NT2/D1 (cell line): ENCODE measurements at places on chromosomes 7 and 10.

GRCh38 chr10:17106991-17107390 is 22.6 kb downstream of the CUBN start:
- no peak for DNase-seq

- DNase-seq, result no peak
These were observed 26.1 kb downstream of the FAM53B start for GRCh38 chr10:124717911-124718741.

DNA sequence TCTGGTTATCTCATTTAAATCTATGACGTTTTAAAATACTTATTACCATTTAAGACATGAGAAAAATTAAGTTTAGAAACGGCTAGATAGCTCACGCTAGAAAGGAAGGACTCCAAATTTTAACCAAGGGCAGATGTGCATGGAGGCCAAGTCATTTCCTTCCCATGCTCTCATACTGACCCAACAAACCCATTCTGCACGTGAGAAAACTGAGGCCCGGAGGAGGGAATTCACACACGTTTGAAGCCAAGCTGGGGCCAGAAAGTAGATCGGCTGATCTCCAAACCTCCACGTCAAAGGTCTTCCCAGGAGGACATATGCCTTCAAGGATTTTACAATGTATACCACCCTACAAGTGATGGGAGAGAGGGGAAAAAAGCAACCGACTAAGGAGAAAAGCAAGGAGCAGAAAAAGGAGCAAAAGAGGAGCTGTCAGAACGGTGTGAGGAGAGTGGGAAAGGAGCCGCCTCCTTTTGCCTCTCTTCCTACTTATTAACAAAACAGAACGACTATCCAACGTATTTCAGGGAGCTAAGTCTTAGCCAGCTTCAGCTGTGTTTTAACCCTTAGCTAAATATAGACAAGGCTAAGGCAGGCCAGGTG is 645 bp upstream of the SIRT1 start:
- no peak for DNase-seq

DNA sequence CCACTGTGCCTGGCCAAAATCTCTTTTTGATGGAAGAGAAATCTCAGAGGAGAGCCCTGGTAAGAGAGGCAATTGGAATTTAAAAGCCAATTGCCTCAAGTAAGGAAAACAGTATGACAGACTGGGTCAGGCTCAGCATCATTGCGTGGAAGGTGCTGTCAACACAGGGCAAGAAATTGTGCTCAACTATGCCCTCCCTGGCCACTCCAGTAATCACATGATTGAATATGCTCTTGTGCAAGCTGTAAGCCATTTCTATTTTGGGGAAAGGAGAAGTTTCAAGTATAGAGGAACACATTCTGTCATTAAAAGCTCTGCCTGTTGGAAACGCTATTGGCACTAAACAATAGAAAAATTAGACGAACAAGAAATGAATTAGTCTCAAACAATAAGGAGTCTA is 1127.7 kb downstream of the REEP3 start:
- DNase-seq, result peak; percentile 6

- no peak for DNase-seq
These were observed 98.9 kb downstream of the MKI67 start for GRCh38 chr10:128027306-128027705.

GRCh38 chr7:39587393-39587792 is 21.2 kb downstream of the YAE1 start:
- no peak for DNase-seq

- DNase-seq, result no peak
These were observed 88.8 kb downstream of the PTN start for GRCh38 chr7:137254766-137255165.

DNA sequence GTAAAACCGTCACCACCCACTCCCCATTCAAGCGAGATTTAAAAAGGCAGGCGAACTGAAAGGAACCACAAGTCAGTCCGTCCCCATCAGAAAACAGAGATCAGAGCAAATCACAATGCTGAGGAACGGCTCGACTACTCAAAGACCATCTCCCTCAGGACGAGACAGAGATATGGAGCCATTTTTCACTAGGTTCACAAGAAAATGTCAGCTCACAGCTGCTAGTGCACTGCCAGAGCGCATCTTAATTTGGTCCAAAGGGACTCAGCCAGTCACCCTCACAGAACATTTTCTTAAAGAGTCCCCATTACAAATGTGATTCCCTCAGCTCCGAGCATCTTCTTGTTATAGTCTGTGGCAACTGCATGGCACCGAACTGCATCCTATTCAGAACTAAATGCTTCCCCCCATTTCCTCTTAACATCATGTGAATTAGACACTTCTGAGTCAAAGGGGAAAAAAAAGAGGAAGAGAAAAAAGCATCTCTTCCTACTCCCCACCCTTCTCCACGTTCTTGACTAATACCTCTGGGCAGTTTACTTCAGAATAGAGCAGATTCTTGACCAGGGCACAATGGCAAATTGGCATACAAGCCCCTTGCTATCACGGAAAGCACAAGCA is 683.9 kb downstream of the MAGI2 start:
- no peak for DNase-seq

DNA sequence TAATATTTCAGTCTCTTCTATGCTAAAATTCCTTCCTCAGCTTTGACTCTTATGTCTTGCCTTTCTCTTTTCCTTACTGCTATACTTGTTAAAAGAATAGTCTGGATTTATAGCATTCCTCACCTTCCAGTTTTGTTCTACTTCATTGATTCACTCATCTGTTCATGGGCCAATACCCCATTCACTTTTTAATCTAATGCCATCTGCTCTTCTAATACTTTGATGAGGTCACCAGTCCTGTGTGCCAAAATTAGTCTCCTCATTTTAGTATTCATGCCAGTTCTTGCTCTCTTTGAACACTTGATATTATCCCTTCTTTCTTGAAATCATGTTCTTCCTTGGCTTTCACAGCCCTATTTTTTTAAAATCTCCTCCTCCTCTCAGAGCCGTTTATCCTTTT is 19.3 kb downstream of the STK17A start:
- DNase-seq, result no peak

- DNase-seq, result no peak
These were observed 271.6 kb upstream of the SLC26A5 start for GRCh38 chr7:103717574-103717973.

- no peak for DNase-seq
These were observed 18.7 kb downstream of the ASB13 start for GRCh38 chr10:5647507-5648240.

DNA sequence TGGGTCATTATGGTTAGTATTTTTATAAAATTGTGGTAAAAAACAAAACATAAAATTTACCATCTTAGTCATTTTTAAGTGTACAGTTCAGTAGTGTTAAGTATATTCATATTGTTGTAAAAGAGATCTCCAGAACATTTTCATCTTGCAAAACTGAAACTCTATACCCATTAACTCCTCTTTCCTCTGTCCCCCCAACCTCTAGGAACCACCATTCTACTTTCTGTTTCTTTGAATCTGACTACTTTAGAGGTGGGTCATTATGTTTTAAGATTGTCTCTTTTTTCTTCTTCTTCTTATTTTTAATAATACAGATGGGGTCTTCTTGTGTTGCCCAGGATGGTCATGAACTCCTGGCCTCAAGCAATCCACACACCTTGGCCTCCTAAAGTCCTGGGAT is 84.1 kb downstream of the DOCK4 start:
- DNase-seq, result no peak

DNA sequence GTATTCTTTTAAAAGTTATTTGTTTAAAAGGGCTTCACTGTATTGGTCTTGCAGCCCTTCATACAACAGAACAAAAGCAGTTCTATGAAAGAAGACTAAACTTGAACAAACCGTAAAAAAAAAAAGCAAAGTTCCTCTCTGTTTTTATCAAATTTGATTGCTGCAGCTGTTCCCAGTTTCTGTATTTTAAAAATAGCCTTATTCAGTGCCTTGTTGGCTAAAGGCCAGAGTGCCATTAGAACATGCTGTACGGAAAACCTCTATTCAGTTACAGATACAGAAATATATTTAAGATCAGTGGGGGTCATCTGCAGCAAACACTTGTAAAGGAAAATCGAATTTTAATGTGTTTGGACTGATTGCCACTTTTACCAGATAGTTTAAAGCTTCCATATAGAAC is 207.8 kb upstream of the ETV1 start:
- DNase-seq, result no peak

DNA sequence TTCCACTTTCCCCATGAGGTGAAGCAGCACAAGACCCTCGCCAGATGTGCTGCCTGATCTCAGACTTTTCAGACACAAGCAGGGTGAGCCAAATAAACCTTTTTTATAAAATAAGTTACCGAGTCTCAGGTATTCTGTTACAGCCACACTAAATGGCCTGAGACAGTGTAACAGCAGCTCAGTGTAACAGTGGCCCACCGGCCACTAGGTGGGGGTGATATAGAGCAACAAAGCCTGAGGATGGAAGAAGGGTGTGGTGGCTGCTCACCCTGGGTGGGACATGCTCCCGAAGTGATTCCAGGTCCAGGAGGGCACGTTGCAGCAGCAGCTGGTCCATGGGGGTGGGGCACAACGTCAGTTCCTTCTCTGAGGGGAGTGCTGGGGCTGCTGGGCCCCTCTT is 44.6 kb downstream of the BMS1 start:
- no peak for DNase-seq

- DNase-seq, result no peak
These were observed 27.3 kb downstream of the PFKP start for GRCh38 chr10:3094609-3095036.

DNA sequence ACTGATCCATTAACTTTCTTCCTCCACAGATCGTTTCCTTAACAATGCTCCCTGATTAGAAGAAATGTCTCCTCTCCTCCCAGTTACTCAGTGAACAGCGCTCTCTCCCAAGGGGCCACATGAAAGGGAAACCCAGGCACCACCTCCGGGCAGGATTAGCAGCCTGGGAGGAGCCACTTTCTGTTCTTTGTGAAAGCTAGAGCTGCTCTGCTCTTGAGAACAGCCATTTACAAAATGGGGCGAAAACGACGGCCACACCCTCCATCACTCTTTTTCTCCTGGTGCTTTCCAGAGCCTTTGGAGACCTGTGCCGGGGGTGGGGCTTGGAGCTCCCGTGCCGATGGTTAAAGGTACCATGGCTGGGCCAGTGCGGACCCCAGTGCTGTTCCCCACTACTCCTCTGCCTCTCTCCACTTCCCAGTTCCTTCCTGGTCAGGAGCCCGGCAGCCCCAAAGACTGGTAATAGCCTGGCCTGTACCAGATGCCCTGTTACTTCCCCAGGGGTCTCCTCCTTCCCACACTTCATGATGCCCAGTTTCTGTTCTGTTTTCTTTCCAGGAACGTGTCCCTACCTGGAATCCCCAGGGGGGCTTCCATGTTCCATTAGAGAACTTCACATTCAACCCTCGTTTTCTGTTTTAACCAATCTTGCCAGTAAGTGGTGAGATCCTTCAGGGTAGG is 402.9 kb upstream of the GALNT17 start:
- peak; percentile 98 for DNase-seq

GRCh38 chr10:80382989-80383388 is 25.4 kb upstream of the PRXL2A start:
- DNase-seq, result peak; percentile 30

DNA sequence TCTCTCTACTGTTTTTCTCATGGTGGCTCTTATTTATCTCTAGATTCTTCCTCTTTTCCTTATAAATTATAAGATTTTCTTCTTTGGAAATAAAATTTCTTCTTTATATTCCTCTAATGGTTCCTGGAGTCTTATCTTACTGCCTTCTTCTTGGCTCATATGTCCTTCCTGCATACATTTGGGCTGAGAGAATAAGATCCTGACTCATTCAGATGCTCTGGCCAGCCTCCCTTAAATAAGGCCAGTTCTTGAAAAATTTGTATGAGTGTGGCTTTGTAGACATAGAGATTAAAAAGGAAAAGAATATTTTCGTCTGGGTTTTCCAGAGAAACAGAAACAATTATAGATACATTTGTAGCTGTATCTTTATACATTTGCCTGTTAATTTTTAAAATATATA is 411.3 kb downstream of the KIF20B start:
- no peak for DNase-seq

GRCh38 chr10:24993237-24993958 is 22.6 kb downstream of the ENKUR start:
- no peak for DNase-seq

GRCh38 chr7:100801833-100802568 is 25.3 kb downstream of the EPHB4 start:
- no peak for DNase-seq

- DNase-seq, result no peak
These were observed 41.9 kb downstream of the AP5Z1 start for GRCh38 chr7:4817178-4817901.

DNA sequence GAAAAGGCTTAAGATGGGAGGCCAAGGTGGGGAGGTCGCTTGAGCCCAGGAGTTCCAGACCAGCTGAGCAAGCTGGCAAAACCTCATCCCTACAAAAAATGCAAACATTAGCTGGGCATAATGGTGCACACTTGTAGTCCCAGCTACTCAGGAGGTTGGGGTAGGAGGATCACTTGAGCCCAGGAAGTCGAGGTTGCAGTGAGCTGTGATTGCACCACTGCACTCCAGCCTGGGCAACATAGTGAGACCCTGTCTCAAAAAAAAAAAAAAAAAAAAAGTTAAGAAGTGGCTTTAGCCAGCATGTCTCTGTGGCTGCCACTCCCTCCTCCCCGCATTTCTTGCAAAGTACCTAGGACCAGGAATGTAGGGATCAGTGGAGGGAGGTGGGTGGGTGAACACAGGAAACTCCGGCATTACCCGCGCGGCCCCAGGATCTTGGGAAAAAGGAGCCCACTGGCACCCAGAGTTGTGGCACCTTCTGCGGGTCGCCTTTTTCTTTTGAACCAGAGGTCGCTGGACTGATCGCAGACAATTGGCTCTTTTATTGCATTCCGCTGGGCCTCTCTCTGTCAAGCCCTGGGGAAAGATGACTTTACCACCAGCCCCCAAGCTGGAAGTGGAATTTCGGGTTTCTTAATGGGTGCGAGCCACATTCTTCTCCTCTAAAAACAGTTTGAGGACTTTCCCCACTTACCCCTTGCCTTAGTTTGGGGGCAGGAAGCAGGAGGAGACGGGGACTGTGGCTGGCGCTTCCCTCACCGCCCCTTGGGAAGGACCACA is 3.5 kb downstream of the VGF start:
- DNase-seq, result no peak

GRCh38 chr7:43873300-43873699 is 4.0 kb upstream of the MRPS24 start:
- DNase-seq, result no peak

DNA sequence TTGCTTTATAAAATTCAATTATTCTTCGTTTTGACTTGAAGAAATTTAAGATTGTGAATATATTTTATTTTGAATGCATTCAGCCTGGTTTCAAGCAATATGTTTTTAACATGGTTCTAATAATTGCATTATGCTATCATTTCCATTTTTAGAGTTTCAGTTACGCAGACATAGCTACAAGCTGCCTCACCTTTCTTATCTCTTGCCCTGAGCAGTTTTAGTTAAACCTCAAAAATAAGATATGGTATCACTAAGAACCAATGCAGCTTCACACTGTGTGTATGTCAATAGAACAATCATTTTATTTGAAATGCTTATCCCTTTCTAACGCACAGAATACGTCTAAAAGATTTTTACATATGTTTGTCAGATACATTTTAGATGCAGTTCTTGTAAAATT is 632.6 kb upstream of the KCND2 start:
- no peak for DNase-seq

DNA sequence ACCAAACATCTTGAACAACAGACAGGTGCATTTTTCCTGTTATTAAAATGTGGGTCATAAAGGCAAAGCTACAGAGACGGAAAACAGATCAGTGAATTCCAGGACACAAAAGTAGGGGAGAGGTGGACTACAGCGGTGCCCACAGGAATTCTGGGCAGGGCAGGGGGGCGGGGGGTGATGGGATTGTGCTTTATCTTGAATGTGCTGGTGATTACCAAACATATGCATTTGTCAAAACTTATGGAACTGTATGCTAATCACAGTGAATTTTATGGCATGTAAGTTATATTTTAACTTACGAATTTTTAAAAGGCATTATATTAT is 519.4 kb downstream of the CNTNAP2 start:
- no peak for DNase-seq

- no peak for DNase-seq
These were observed 238.5 kb upstream of the MAGI2 start for GRCh38 chr7:79692015-79692414.
